Heart left ventricle (tissue), 16 donors: ENCODE measurements at places on chromosomes 12 and 14.
A peak's percentile ranks its signal among the peaks of the same experiment; 100 is the strongest.

- no peak for DNase-seq
These were observed 25.2 kb downstream of the ARHGAP5 start for GRCh38 chr14:32102152-32102787.

- DNase-seq: peak; percentile 6
These were observed 411.9 kb downstream of the TMEM121 start for GRCh38 chr14:105938055-105938863.

DNA sequence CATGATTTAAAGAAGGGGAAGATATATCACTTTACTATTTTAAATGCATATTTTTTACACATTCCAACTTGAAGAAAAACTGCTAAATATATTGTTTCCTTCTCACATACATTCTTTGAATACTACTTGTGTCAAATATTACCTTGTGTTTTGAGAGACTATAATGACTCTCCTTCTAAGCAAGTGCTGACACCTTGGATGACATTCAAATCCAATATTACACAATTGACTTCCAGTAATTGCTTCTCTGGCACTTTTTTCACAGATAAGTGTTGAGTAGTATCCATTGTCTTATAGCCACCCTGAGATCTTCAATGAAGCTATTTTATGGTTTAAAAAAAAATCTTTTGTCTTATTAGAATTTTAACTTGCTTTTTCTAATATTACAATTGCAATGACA, 61.2 kb upstream of the ST8SIA1 start:
- no peak for DNase-seq

DNA sequence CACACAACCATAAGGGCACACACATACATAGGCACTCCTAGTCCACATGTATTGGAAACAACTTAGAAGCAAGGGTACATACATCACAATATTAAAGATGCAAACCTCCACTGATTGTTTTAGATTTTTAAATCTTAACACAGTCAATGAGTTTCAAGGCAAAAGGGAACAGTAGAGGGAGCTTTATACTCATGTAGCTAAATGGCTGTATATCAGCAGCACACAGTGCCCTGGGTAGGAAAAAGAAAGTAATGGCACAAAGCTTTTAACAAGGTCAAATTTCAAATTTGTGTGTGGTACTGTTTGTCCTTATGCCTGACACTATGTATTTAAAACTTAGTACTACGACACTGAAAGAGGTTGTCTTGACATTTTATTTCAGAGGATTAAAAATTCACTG, 262.0 kb downstream of the MED13L start:
- no peak for DNase-seq

DNA sequence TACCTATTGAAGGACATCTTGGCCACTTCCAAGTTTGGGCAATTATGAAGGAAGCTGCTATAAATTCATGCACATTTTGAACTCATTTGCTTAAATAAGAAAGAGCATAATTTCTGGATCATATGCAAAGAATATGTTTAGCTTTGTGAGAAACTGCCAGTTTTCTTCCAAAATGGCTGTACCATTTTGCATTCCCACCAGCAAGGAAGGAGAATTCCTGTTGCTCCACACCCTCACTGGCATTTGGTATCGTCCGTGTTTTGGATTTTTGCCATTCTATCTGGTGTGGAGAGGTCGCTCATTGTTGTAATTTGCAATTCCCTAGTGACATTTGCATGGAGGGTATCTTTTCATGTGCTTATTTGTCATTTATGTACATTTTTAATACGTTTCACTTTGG, 339.3 kb downstream of the DAD1 start:
- DNase-seq: no peak

- DNase-seq: no peak
These were observed 170.9 kb upstream of the PTPRQ start for GRCh38 chr12:80273144-80273543.

- no peak for DNase-seq
These were observed 18.6 kb downstream of the INTS13 start for GRCh38 chr12:26919216-26919555.
